Spleen (tissue), 13 donors: ENCODE measurements at places on chromosomes 6 and 20.
A peak's percentile ranks its signal among the peaks of the same experiment; 100 is the strongest.

DNA sequence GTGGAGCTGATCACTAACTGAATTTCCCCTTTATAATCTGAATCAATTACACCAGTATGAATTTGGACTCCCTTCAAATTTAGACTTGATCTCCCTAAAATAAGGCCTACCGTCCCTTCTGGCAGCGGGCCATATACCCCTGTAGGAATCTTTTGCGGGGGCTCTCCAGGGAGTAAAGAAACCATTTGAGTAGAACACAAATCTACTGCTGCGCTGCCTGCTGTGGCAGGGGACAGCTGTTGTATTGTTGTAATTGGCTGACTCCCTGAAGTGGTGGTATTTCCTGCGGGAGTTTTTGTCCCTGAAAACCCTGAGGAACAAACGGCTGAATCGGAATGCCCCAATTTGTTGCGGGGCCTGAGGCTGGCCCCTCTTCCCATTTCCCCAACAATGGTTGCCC is 16.0 kb upstream of the PTCRA start:
- DNase-seq, result no peak

DNA sequence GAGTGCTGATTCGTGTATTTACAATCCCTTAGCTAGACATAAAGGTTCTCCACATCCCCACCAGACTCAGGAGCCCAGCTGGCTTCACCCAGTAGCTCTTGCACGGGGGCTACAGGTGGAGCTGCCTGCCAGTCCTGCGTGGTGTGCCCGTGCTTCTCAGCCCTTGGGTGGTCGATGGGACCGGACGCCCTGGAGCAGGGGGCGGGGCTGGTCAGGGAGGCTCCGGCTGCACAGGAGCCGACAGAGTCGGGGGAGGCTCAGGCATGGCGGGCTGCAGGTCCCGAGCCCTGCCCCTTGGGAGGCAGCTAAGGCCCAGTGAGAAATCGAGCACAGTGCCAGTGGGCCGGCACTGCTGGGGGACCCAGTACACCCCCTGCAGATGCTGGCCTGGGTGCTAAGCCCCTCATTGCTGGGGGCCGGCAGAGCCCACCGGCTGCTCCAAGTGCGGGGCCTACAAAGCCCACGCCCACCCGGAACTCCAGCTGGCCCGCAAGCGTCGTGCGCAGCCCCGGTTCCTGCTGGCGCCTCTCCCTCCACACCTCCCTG is 48.9 kb upstream of the UST start:
- DNase-seq, result no peak

DNA sequence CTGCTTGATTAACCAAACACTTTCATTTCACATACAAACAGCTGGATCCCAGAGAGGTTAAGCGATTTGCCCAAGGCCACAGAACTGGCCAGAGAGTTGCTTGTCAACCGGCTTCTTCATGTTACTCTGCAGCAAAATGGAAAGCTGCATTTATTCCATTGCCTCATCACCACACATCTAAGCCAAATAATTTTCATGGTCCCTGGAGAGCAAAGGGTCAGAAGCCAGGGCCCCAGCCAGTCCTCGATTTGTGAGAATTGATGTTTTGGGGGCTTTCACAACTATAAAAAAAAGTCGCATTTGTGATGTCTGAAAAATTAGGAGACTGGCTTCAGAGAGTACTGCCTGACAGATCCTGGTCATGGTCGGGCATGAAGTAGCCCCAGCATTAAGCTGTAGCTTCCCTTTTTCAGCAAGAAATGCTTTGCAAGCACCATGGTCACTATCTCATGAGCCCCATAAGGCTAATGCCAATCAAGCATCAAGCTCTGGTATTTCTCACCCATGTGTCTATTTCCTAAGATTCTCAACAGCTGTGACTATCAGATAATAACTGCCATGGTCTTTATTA is 95.8 kb downstream of the BANF2 start:
- no peak for DNase-seq

DNA sequence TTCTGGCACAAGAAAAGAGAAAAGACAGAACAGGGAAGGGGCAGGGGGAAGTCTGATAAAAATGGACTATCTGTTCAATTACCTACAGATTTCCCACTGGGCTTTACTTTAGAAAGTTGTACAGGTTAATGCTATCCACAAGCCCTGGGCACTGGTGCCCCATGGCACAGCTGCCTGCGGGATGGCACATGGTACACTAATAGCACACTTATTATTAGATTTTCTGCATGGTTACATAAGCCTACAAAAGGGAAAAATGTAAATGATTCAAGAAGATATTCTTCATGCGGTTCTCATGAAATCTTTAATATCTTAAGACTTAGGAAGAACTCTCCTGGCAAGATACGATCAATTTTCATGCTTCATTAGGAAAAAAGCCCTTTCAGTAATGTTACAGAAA is 137.5 kb downstream of the GMPR start:
- DNase-seq, result no peak

- DNase-seq, result no peak
Observed at GRCh38 chr6:39804466-39805065, 12.4 kb downstream of the DAAM2 start.

- no peak for DNase-seq
Observed at GRCh38 chr6:44820321-44820720, 432.8 kb downstream of the CDC5L start.

DNA sequence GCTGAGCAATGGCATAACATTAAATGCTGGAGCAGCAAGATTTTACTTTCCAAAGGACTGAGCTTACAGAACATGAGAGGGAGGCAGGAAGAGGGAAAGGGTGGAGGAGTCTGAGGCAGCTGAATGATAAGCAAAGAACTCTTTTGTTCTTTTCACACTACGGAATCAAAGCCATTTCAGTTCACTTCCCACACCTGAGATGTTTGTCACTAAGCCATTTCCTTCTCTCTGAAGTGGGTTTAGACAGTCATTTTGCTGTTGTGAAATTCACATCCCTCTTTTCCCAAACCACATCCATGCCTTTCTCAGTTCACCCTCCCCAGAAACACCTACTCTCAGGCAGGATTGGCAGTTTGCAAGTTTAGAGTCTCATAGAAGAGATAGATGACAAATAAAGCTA is 267.9 kb downstream of the ADGRG6 start:
- DNase-seq, result no peak

- DNase-seq, result no peak
Observed at GRCh38 chr20:61100489-61100888, 151.6 kb upstream of the CDH4 start.

DNA sequence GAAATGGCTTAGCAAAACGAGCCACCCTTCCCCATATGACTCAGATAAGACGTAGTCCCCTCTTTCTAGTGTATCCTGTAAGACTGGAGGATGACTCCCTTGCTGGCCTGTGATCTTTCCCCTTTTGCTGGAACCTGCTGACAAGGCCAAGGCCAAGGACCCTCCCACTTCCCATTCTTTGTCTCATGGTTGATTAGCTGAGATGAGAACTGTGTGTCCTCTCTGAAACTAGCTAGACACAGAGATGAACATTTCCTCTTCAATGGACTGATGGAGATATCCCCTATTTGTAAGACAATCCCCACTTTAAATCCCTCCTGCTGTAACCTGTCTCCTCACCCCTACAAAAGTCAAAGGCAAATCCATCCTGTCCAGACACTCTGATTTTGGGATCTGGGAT is 33.4 kb upstream of the SCRT2 start:
- DNase-seq, result peak; percentile 4

GRCh38 chr6:89412071-89413005 is at the start of gene RRAGD:
Gene RRAGD, minus strand, starts transcription at chr6:89412273. Its CDS starts 280 bp downstream, at chr6:89411993.
- peak; percentile 91 for DNase-seq

DNA sequence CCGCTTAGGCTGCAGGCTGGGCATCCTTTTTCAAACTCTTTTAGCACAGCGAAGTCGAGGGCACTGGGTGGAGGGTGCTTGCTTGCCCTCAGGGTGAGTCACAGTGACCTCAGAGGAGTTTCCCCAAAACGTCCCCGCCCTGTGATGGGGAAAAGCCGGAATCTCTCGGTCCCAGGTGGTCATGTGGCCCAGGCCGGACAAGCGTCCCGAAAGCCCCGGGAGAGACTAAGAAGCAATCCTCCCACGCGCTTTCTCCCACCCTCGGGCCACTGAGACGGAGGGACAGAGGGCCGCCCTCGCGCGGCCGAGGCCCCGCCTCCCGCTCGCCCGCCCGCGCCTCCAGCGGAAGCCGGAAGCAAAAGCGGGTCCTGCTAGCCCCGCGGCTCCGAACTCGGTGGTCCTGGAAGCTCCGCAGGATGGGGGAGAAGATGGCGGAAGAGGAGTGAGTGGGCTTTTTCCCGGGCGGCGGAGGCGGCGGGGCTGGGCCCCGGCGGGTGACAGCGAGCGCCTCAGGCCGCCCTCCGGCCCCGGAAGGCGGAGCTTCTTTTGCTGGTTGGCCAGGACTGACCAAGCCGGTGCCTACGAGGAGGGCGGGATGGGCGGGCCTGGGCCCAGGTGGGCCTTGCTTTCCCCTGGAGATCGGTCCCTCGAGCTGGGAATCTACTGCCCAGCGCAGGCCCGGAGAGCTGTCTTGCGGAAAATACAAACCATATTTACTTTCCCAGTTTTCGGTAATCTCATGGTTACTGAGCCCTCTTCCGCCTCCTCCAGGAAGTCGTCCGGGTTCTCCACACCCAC is at the start of gene SLC9A8:
Gene SLC9A8 (plus strand): TSS at position 322 of the 798 bp plus-strand sequence. CDS start 95 bp downstream, at position 417.
- peak; percentile 96 for DNase-seq

- DNase-seq, result peak; percentile 90
Observed at GRCh38 chr20:63686492-63687321, 9.7 kb upstream of the TNFRSF6B start.

- no peak for DNase-seq
Observed at GRCh38 chr6:125102891-125103290, 50.7 kb upstream of the TPD52L1 start.

DNA sequence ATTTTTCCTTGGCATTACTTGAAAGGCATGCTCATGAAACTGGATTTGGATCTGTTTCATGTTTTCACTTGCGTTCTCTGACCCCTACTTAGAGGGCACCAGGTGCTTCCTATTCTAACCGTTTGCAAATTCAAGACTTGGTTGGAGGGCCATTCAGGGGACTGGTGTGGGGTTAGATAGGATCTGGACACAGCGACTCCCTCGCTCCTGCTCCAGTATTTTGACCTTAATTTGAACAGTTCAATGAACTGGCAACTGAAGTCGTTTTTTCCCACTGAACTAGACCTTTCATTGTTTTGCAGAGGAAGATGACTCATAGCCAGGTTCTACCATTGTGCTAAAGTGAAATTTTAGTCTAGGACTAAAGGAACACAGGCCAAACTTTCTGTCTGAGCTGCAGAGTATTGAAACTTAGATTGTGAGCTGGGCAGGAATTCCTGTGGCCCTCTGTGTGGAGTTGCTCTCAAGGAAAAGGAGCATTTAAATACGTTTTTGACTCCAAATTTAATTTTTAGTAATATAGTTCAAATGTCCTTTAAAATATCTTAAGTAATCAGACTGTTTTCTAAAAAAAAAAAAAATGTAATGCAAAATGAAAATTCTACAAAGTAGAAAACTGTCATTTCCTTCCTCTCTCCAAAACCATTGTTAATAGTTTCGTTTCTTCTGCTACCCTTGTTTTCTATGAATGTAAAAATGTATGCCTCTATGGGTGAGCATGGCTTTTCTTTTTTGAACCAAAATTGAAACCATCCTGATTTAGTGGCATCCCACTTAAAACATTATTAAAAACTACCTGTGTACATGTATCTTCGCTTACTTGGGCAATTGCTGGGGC is 64.8 kb downstream of the UTRN start:
- DNase-seq, result no peak

GRCh38 chr6:12077021-12077710 is 65.1 kb downstream of the HIVEP1 start:
- DNase-seq, result no peak

DNA sequence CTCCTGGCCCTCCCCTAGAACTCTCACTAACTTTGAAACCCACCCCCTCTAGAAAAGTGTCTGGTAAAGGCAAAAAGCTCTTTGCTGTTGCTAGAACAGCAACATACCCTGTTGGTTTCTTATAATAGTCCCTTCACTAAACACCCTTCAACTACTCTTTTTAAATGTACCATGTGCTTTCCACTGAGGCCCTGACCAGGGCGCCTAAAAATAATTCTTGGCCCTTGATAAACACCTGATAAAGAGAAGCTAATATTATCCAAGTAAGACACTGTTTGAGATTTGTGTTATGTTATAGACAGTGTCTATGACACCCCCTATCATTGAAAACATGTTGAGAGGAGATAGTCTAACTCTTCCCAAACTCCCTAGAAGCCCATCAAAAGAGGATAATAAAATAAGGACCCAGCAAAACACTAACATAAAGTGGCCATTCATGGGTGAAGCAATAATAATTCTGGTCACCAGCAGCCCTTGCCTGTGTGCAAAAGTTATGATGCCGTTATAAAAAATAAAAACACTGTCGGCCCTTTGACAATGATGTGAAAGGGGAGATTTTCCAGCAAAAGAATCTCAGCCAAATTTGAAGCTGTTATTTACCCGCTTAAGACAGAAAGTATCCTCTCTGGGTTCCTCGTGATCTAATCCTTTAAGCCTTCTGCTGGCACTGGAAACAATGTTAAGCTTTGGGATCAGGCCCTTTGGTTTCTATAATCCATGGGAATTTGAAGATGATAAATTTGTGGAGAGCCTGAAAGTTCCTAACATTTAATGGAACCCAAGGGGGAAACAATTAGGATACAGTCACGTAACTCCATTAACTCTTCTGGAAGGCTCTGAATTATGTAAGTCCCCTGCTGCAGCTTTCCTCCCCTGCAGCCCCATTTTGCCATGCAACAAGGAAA is 122.6 kb upstream of the PLCB4 start:
- DNase-seq, result no peak

- DNase-seq, result no peak
Observed at GRCh38 chr6:109296452-109296851, 85.8 kb downstream of the CD164 start.

DNA sequence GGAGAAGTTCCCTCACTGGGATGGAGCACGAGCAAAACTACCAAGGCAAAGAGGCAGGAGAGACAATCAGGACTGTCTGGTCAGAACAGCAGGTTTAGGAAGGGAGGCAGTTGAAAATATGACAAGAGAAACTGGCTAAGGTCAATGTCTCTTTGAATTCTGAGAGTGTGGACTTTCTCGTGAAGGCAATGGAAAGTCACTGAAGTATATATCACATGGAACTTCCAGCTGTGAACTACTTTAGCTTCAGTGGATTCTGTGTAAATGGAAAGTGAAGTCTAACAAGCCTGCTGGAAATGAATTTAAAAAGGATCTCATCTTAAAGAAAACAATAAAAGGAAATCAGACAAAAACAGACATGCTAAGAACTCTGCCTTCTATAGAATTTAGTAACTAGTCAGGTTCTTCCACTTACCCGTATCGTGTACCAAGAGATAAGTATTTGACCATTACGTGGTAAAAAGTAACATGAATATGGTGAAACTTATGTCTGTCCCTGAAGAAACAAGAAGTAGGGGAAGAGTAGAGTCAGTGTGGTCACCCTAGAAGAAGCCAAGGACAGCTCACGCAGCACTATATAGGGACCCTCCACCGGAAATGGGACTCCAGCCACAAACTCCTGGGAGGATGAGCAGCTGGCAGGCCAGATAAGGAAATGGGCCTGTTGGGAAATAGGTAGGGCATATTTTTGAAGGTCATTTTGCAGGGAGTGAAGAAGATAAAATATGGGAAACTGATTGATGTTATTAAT is 123.4 kb downstream of the MAP7 start:
- DNase-seq, result no peak
